ENCODE measurements at places on chromosomes 1 and 21.

DNA sequence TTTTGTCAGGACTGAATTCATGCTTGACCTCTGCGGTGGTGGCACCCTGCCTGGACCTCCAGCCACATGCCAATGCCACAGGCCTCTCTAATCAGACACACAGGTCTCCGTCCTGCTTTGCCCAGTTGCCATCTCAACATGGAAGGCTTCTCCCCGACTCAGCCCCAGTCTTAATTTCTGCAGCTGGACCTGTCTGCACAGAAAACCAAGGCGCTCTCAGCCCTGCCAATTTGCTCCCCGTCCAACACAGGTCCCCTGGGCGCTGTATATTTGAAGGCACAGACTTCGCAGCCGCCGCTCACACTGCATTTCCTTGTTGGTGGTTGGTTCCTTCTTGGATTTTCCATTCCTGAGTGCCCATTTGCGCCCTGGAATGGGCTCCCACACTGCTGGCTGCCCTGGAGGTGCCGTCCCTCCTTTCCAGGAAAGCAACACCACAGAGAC, 28.0 kb upstream of the PLEKHG5 start:
- DNase-seq: no peak

DNA sequence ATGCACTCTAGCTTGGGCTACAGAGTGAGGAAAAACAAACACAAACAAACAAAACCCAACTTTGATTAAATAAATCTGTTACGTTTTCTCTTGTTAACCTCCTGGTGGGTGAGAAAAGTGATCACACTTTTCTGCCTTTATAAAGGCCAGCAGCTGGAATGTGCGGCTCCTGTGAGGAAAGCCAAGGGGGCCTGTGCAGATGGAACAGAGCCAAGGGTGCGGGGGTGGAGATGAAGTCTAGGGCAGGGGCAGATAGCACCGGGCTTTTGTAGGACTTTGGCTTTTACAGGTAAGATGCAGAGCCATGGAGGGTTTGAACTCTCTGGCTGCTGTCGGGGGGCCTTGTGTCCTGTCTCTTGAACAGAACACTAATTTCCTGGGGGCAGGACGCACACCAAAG, 40.7 kb upstream of the GPR37L1 start:
- no peak for DNase-seq

DNA sequence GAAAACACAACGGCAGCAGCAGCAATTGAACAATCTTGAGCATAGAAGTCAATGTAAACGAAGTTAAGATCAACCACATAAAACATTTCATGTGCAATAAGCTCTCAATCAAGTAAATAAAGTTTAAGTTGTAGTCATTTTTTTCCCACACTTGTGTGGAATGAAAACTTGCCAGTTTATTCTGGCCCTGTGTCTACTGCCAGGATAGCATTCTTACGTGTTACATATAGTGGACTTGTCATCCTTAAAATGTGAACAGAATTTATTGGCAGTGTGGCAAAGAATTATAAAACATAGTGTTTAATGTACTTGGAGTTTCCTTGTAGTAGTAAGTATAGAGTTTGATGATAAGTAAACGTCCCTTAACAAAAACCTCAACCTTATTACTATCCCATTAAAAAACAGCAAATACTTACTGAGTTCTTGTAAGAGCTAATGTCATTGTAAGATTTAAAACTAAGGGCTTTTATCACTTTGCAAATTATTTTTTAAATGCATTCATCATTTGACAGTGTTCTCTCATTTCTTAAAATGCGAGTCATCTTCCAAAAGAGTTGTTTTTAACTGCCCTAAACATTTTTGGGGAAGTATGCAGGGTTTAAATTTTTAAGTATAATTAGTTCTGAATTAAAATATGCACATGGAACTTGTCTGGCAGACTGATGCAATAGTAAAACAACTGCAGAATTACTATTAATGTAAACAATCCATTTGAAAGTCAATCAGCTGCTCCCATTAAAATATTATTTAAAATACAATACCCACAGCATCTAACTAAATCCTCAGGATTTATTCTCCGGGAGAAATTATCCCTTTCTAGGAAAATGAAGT, 7.9 kb downstream of the COX20 start:
- DNase-seq: no peak

DNA sequence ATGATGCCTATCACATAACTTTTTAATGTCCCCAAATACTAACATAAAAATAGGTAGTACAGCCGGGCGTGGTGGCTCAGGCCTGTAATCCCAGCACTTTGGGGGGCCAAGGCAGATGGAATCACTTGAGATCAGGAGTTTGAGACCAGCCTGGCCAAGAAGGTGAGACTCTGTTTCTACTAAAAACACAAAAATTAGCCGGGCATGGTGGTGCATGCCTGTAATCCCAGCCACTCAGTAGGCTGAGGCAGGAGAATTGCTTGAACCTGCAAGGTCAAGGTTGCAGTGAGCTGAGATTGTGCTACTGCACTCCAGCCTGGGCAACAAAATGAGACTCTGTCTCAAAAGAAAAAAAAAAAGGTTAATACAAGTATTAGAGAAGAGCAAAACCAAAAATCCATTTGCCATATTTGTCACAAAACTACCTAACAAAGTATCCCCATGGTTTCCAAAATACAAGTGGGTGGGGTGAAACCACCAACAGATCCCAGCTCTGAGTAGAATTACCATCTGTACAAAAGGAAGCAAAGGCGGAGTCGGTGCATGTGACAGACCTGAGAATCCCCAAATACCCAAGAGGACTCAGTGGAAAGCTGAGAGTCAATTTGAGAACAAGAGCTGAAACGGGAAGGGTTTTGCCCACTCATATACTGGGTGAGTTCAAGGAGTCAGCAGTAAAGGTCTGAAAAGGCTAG, 113.2 kb downstream of the TOMM20 start:
- DNase-seq: no peak

DNA sequence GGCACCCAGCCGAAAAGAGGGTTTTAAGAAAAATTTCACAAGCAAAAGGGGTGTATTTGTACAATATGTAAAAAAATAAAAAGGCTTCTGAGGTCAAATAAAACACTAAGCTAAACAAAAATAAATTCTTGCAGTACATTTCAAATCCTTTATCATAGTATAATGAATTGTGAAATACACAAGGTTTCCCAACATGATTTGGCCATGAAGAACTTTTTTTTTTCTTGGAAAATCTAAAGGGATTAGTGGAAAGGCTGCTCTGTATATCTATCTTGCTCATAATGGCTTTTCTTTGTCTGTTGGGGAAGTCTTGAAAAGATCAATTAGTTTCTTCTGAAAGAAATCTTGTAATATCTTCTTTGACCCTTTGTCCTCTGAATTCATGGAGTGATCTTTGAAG, 593.4 kb downstream of the PLPP3 start:
- no peak for DNase-seq

- DNase-seq: no peak
These were observed 253.2 kb upstream of the RRP15 start for GRCh38 chr1:218031901-218032300.

- DNase-seq: no peak
These were observed 13.6 kb downstream of the FAM177B start for GRCh38 chr1:222750651-222751050.

- DNase-seq: no peak
These were observed 16.8 kb downstream of the MAB21L3 start for GRCh38 chr1:116127848-116128540.

- DNase-seq: no peak
These were observed 24.7 kb downstream of the SLC6A17 start for GRCh38 chr1:110174961-110175360.

DNA sequence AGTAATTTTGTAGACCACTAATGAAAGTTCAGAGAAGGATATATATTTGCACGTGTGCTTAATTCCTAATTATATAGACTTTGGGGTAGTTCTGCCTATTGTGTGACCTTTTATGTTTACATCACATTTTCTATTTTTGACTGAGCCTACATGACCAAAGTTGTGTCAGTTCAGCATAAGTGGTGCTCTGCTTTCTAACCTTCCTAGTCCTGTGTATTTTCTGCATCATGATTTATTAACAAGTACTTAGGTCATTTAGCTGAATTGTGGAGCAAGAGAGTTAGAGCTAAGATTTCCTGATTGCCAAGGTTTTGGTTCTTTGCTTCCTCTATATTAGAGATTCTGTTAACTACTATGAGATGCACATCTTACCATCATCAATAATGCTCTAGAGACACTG, 176.0 kb downstream of the C1orf21 start:
- DNase-seq: no peak

DNA sequence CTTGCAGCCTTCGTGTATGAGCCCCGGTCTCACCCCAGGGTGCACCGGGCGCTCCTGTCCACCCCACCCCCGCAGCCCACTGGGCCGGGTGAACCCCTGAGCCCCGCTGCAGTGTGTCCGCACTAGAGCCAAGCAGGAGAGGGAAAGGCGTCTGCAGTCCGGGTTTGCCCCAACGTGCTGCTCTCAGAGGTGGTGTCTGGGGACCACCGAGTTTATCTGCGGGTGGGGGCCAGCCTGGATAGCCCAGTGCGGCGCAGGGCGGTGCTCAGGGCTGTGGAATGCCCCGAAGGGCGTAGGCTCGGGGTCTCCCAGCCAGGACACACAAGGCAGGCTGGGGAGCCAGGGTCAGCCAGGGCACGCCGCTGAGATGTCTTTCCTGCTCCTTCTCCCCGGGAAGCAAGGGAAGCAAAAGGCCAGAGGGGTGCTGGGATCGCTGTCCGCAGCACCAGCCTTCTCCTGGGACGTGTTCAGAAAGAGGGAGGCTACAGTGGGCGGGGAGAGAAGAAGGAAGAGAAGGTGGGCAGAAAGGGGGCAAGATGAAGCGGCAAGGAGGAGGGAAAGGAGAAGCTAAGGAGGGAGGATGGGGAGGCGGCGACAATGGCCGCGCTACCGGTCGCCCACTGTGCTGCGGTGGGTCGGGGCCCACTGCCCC, 56.6 kb downstream of the MAB21L3 start:
- no peak for DNase-seq

GRCh38 chr1:3807769-3808168, 11.5 kb upstream of the LRRC47 start:
- DNase-seq: no peak

GRCh38 chr21:29343519-29343918, 44.8 kb downstream of the BACH1 start:
- peak; percentile 31 for DNase-seq

GRCh38 chr1:198577444-198577843, 37.0 kb upstream of the ATP6V1G3 start:
- DNase-seq: peak; percentile 42

- DNase-seq: peak; percentile 59
These were observed 36.7 kb downstream of the ATP2B4 start for GRCh38 chr1:203663294-203663693.

GRCh38 chr1:225435957-225436392, 8.1 kb upstream of the LBR start:
- DNase-seq: no peak

DNA sequence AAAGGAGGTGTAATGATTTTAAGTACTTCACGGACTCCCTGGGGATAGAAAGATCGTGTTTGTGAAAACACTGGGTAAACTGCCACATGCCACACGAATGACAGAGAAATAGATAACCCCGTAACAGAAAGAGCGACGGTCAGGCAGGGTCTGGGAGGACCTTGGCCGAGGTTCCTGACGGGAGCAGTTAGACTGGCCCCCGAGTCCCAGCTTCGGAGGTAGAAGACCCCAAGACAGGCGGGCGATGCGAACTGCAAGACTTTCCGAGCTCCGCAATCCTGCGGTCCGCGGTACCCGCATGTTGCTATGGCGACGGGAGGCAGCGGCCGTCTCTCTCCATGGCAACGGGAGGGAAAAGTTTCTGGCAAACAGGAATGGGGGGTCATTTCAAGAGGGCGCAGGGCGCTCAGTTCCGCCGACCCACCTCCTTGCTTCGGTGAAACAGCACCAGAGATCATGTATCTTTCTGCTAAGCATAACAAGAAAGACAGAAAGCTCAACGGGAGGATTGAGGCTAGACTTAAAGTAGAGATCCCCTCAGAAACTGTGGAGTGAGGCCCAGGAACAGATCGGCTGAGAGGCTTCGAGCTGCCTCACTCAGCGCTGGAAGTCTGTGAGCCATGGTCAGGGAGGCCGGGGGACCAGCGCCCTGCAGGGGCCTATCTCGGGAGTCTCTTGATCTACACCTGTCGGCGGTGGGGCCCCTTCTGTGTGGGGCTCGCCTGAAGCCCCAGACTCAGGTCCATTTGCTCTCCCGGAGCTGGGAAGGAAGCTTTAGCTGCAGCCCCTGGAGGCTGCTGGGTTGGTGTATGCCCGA, 685 bp upstream of the SYT6 start:
- DNase-seq: peak; percentile 2

GRCh38 chr1:202564958-202565495, 145.2 kb downstream of the SYT2 start:
- no peak for DNase-seq

GRCh38 chr1:28865997-28866650, 48.2 kb upstream of the EPB41 start:
- DNase-seq: no peak

- DNase-seq: no peak
These were observed 13.8 kb downstream of the PSEN2 start for GRCh38 chr1:226884116-226884625.

DNA sequence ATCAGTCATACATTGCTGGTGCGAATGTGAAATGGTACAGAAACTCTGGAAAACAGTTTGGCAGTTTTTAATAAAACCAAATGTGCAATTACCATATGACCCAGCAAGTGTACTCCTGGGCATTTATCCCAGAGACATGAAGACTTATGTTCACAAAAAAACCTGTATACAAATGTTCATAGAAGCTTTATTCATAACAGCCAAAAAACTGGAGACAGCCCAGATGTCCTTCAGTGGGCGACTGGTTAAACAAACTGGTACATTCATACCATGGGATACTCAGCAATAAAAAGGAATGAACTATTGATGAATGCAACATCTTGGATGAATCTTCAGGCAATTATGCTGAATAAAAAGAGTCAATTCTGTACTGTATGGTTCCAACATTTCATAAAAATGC, 97.8 kb downstream of the DTL start:
- no peak for DNase-seq

DNA sequence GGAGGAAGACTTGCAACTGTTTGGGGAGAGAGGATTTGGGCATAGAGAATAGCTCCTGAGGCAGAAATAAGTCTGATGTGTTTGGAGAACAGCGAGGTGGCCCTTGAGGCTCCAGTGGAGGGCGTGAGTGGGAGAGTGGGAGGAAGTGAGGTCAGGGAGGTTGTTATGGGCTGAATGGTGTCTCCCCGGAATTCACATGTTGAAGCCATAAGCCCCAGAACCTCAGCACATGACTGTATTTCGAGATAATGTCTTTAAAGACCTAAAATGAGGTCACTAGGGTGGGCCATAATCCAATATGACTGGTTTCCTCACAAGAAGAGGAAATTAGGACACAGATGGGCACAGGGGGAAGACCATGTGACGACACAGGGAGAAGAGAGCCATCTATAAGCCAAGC, 17.9 kb upstream of the APP start:
- no peak for DNase-seq

- DNase-seq: no peak
These were observed 181.1 kb downstream of the FCRL5 start for GRCh38 chr1:157371221-157371620.

- no peak for DNase-seq
These were observed 586.9 kb upstream of the BEND5 start for GRCh38 chr1:49363628-49364027.

Data from amniotic stem cell (primary cell).